ENCODE measurements at places on chromosomes 5 and 9. TPM values are rescaled to one million over a fixed set of nuclear protein-coding genes. Genes with fewer than 3 reads are reported as not detected.

DNA sequence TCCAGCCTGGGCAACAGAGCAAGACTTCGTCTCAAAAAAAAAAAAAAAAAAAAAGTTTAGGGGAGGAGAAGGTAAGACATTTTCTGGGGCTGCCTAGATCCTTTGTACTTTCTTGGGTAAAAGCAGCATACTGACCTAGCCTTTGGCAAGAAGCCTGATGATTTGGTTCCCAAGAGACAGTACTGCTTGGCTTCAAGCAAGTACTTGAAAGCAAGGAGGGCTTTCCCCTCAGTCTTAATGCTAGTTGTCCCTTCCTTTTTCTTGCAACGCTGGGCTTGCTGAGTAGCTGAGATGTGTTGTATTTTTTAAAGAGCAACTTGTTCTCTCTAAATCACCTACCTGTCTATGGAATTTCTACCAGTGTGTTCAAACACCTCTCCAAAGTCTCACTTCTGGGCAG is 76.2 kb downstream of the INSYN2B start:
- H3K27me3 ChIP-seq, result peaks cover 2% of the 10 kb centered on the region
- peaks cover 38% of the 10 kb centered on the region for H3K36me3 ChIP-seq
- H3K4me3 ChIP-seq, result no peak overlapping the region
- peaks cover 34% of the 10 kb centered on the region for H3K4me1 ChIP-seq

GRCh38 chr5:177476531-177477233 is 3.2 kb upstream of the DBN1 start:
- H3K27me3 ChIP-seq, result peaks cover 65% of the 10 kb centered on the region
- peak; percentile 55 for DNase-seq
- H3K36me3 ChIP-seq, result peaks cover 11% of the 10 kb centered on the region
- peaks cover 68% of the 10 kb centered on the region for H3K4me1 ChIP-seq

F12 gene
- 1.1 TPM for total RNA-seq

DNA sequence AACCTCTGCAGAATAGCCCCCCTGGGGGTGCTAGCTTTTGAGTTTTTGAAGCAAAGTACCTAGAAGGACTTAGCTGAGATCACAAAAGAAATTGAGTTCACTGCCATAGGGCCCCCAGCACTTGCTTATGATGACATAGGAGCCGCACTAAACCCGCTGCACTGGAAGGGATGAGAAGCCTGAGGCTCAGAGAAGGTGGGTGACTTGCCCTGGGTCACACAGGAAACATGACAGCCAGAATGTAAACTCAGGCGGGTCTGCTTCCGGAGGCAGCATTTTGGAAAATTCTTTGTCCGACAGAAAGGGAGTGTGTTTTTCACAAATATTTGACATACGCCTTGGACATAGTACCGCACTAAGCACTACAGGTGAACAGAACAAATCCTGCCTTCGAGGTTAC is 8.4 kb upstream of the TOR1B start:
- H3K4me3 ChIP-seq, result no peak overlapping the region
- H3K36me3 ChIP-seq, result no peaks in the 10 kb centered on the region
- 0 out of 2 replicates have a peak, but pooled peaks cover 4% of the 10 kb centered on the region for H3K4me1 ChIP-seq
- peaks cover 38% of the 10 kb centered on the region for H3K27me3 ChIP-seq
- H3K27ac ChIP-seq, result no peak overlapping the region

HEXB gene
- 162 TPM for total RNA-seq

DNA sequence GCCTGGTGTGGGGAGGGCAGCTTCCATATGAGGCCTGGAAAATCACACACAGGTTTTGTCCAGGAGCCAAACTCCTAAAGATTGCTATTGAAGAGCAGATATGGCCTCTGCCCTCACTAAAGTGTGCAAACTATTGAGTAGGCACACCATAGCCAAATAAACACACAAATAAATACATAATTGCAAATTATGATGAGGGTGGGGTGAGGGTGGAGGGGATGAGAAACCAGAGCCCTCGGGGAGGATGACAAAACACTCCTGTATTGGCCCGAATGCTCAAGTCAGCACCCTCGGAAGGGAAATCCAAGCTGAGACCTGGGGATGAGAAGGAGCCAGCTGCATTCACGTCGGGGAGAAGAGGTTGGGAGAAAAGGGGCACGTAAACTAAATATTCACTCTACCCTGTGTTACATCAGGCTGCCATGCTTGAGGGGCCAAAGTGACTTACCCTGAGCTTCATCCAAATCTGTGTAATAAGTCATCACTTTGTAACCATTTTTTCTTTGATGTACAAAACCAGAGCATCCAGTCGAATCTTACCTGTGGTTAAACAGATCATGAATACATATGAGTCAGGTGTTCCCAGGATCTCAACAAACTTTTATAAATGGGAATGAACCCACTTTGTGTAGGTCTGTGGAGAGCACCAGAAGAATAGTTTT is 73.9 kb upstream of the PCSK1 start:
- no peak for DNase-seq
- peaks cover 35% of the 10 kb centered on the region for H3K4me1 ChIP-seq
- peaks cover 2% of the 10 kb centered on the region for H3K27me3 ChIP-seq
- H3K4me3 ChIP-seq, result no peak overlapping the region

DNA sequence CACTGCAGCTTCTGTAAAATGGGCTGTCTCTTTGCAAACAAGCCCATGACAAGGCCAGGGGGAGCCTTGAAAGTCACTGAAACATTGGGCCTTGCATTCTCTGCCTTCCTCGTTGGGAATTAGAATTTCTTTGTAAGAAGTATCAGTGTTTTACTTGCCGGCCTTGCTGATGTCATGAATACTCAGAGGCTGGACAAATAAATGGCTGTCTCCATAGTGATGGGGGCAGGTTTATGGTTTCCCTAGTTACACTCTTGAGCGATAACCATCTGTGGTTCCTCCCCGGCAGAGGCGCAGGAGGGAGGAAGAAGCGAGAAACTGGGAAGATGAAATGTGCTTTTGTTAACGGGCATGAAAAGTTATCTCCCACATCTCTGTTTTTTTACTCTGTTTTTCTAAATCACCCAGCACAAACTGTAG is 272.7 kb upstream of the PANK3 start:
- H3K27ac ChIP-seq, result peak overlapping the region; percentile 6
- peaks cover 16% of the 10 kb centered on the region for H3K27me3 ChIP-seq
- H3K4me3 ChIP-seq, result no peak overlapping the region

- H3K27ac ChIP-seq, result no peak overlapping the region
- DNase-seq, result no peak
- H3K27me3 ChIP-seq, result no peaks in the 10 kb centered on the region
- H3K4me3 ChIP-seq, result no peak overlapping the region
These were observed 233.6 kb downstream of the CRB2 start for GRCh38 chr9:123589361-123590239.

PLAC8L1 gene
- 0.46 TPM for total RNA-seq

GRCh38 chr9:131618071-131618479 is 72.8 kb downstream of the PRRT1B start:
- peaks cover 16% of the 10 kb centered on the region for H3K36me3 ChIP-seq
- H3K4me3 ChIP-seq, result no peak overlapping the region
- no peaks in the 10 kb centered on the region for H3K4me1 ChIP-seq
- no peak for DNase-seq
- peaks cover 3% of the 10 kb centered on the region for H3K27me3 ChIP-seq

SPAAR gene
- total RNA-seq, result not detected

DNA sequence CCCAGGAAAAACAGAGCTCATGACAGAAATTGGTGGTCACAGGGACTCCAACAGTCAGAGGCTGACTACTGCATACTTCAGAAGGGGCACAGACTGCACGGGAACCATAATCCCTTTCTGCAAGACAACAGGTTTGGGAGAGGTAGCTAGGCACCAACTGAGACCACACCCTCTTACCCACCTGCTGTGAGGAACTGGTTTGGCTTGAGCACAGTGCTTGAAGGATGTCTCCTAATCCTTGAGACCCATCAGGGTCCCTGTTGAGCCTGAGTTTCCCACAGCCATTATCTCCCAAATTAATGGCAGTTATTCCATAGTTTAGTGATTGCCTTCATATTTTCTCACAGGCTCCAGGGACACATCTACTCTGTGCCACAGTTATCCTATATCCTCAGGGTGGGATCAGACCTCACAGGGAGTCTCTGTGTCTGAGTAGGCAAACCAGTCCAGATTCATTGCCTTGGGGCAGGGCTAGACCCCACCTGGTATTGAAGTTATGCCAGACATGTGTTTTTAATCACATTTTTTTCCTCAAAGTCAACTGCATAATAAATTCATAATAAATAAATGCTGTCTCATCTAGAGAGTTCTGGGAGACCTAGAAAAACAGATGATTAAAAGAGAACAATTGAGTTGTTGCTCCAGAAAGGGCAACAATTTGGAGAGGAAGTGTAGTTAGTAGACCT is 9.3 kb upstream of the CAST start:
- H3K27me3 ChIP-seq, result no peaks in the 10 kb centered on the region
- peak; percentile 23 for DNase-seq
- no peak overlapping the region for H3K4me3 ChIP-seq
- peaks cover 64% of the 10 kb centered on the region for H3K4me1 ChIP-seq
- H3K36me3 ChIP-seq, result no peaks in the 10 kb centered on the region

- H3K27me3 ChIP-seq, result no peaks in the 10 kb centered on the region
- H3K27ac ChIP-seq, result no peak overlapping the region
- no peak for DNase-seq
- peaks cover 15% of the 10 kb centered on the region for H3K4me1 ChIP-seq
These were observed 32.4 kb upstream of the CEP120 start for GRCh38 chr5:123455640-123456039.

- peaks cover 14% of the 10 kb centered on the region for H3K27me3 ChIP-seq
- no peaks in the 10 kb centered on the region for H3K4me1 ChIP-seq
- no peaks in the 10 kb centered on the region for H3K36me3 ChIP-seq
- H3K4me3 ChIP-seq, result no peak overlapping the region
- DNase-seq, result no peak
These were observed 12.8 kb downstream of the OLFM1 start for GRCh38 chr9:135100241-135100681.

INSL4 gene
- total RNA-seq, result not detected

GRCh38 chr5:9947225-9947714 is 302.4 kb downstream of the ATPSCKMT start:
- no peaks in the 10 kb centered on the region for H3K36me3 ChIP-seq
- H3K27ac ChIP-seq, result no peak overlapping the region
- no peak overlapping the region for H3K4me3 ChIP-seq
- no peak for DNase-seq
- H3K27me3 ChIP-seq, result peaks cover 4% of the 10 kb centered on the region
- H3K4me1 ChIP-seq, result no peaks in the 10 kb centered on the region

DNA sequence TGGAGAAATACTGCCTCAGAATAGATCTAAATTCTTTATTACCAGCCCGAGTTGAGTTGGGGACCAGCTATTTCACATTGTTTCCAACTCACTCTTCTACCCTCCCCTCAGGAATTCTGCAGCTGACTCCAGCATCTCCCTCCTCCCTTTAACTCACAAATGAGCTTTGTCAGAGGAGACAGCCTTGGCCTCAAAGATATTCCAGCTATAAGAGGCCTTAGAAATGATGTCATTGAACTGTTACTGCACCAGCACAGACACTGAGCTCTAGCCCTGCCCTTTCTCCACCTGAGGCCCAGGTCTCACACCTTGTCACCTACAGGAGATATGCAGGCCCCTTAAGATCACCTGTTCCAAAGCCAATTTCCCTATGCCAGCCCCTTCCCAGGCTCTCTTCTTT is 78.4 kb upstream of the ATP10B start:
- no peaks in the 10 kb centered on the region for H3K27me3 ChIP-seq
- no peaks in the 10 kb centered on the region for H3K36me3 ChIP-seq
- H3K27ac ChIP-seq, result no peak overlapping the region
- H3K4me3 ChIP-seq, result no peak overlapping the region

PRR7 gene
- 16.8 TPM for total RNA-seq

- no peak for DNase-seq
- H3K4me1 ChIP-seq, result no peaks in the 10 kb centered on the region
These were observed 81.8 kb upstream of the ELL2 start for GRCh38 chr5:96043446-96043845.

DNA sequence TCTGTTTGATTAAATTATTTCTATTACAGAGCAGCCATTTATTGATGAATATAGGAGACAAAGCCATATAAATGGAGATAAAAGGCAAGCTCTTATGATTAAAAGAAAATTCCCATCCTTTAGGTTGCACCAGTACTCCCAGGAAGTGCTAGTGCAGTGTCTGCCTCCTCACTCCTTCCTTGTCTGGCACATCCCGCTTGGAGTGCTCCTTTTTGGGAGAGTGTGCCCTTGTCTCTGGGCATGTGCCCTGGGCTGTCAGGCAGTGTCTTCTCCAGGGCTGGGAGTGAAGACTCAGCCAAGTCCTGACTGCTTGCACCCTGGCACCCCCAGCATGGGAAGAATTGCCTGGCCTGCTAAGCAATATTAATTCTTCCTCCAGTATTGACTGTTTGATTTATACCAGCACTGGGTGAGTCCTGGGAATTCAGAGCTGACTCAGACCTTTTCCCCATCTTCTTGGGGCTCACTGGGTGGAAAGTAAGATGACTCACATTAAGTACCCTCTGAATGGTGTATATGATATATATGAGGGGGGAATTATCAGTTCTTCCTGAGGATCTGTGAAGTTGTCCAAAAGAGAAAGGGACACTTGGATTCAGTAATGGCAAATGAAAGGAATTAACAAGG is 62.1 kb downstream of the ZSWIM6 start:
- H3K27me3 ChIP-seq, result no peaks in the 10 kb centered on the region
- no peak overlapping the region for H3K4me3 ChIP-seq
- H3K27ac ChIP-seq, result peak overlapping the region; percentile 62
- DNase-seq, result no peak
- peaks cover 58% of the 10 kb centered on the region for H3K4me1 ChIP-seq
- H3K36me3 ChIP-seq, result peaks cover 15% of the 10 kb centered on the region

FGF18 gene
- total RNA-seq, result not detected

GRCh38 chr9:81879501-81879916 is 48.7 kb upstream of the SPATA31D4 start:
- H3K27ac ChIP-seq, result no peak overlapping the region
- no peak for DNase-seq
- no peaks in the 10 kb centered on the region for H3K27me3 ChIP-seq
- H3K4me1 ChIP-seq, result peaks cover 11% of the 10 kb centered on the region
- H3K4me3 ChIP-seq, result no peak overlapping the region
- no peaks in the 10 kb centered on the region for H3K36me3 ChIP-seq

GRCh38 chr9:25212361-25212760 is 465.9 kb downstream of the TUSC1 start:
- H3K36me3 ChIP-seq, result no peaks in the 10 kb centered on the region
- no peaks in the 10 kb centered on the region for H3K4me1 ChIP-seq
- H3K27me3 ChIP-seq, result no peaks in the 10 kb centered on the region

DNA sequence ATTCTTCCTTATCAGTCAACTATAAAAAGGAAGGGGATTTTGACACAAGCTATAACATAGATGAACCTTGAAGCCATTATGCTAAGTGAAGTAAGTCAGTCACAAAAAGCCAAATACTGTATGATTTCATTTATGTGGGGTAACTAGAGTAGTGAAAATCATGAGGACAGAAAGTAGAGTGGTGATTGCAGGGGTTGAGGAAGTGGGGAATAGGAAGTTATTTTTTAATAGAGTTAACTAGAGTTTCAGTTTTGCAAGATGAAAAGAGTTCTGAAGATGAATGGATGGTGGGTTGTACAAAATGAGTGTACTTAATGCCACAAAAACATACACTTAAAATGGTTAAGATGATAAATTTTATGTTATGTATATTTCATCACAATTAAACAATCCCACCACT is 65.4 kb upstream of the FAM174A start:
- H3K4me1 ChIP-seq, result no peaks in the 10 kb centered on the region
- no peak overlapping the region for H3K27ac ChIP-seq
- peaks cover 2% of the 10 kb centered on the region for H3K27me3 ChIP-seq
- H3K4me3 ChIP-seq, result no peak overlapping the region

GRCh38 chr9:120839146-120839545 is 3.6 kb downstream of the PSMD5 start:
- H3K27ac ChIP-seq, result peak overlapping the region; percentile 40
- H3K36me3 ChIP-seq, result peaks cover 22% of the 10 kb centered on the region
- no peaks in the 10 kb centered on the region for H3K27me3 ChIP-seq
- H3K4me3 ChIP-seq, result peak overlapping the region; percentile 15

GRCh38 chr5:72325566-72326305 is 5.6 kb downstream of the PTCD2 start:
- peak overlapping the region; percentile 93 for H3K27ac ChIP-seq
- peaks cover 50% of the 10 kb centered on the region for H3K36me3 ChIP-seq
- H3K27me3 ChIP-seq, result no peaks in the 10 kb centered on the region
- H3K4me3 ChIP-seq, result peak overlapping the region; percentile 71
- DNase-seq, result peak; percentile 76
- peaks cover 50% of the 10 kb centered on the region for H3K4me1 ChIP-seq

SLC46A2 gene
- total RNA-seq, result not detected

SLC1A3 gene
- total RNA-seq, result 0.45 TPM

NR5A1 gene
- not detected for total RNA-seq

Measured in HFFc6 (cell line).